ENCODE measurements at places on chromosomes 6 and 20. TPM values are rescaled to one million over a fixed set of nuclear protein-coding genes. Genes with fewer than 3 reads are reported as not detected.

DNA sequence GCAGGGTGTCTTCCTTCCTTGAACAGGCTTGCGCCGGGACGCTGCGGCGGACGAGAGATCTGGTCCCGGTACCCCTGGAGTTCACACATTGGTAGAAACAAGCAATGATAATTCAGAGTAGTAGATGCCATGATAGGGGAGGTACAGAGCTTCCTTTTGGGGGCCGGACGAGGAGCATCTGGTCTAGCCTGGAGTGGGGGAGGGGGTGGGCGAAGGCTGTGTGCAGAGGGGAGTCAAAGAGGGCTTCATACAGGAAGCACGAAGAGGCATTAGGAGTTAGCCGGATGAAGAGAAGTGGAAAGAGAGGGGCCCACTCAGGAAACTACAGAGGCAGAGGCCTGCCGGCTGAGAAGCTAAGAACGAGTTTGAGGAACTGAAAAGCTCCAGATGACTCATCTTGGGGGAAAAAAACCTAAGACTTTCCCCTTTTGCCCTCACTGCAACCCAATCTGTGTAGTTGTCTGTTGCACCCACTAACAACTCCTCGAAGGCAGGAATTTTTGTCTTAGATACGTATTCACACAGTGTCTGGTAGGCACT, 611 bp downstream of the CNPY3 start:
- peak; percentile 39 for DNase-seq

DNA sequence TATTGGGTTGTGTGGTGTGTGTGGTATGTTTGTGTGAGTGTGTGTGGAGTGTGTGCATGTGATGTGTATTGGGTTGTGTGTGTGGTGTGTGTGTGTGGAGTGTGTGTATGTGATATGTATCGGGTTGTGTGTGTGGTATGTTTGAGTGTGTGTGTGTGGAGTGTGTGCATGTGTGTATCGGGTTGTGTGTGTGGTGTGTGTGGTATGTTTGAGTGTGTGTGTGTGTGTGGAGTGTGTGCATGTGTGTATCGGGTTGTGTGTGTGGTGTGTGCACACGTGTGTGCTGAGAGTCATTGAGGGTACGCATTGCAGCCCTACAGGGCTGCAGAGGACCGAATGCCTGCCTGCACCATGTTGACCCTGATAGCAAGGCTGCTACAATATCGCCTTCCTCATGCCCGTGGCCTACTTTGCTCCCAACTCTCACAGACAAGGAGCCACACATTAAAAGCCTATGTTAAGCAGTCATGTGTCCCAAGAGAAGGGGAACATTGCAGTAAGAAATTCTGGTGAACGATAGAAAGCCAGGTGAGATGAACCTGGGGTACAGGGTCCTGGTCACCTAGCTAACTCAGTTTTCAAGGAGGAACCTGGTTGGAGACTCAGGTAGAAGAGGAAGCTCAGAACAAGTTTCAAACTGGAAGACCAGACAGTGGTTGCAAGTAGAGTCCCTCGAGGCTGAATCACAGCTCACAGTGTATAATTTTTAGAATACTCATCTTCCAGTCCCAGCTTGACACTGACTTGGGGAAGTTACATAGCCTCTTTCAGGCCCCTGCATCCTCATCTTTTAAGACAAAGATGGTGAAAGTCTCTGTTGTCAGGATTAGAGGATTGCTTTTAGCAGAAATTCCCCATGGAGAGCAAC, 45.7 kb upstream of the TMEM170B start:
- DNase-seq = no peak

DNA sequence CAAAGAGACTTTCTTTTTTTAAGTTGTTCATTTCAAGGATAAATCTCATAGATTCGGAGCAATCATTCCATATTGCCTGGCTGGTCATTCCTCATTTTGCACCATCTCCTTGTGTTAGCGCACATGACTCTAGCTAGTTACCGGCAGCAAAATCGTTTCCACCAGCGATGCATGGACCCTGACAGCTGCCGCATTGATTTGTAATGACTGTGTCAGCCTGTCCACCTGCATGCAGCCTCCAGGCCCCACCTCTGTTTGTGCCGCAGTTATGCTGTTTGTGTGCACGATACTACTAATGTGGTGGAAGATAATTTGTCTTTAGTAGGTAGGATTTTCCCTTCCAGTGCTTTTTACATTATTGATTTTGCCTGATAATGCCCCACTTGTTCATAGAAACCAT, 164.0 kb downstream of the TBC1D7 start:
- no peak for DNase-seq

ELOVL4 gene
- 0.53 TPM for total RNA-seq

DNA sequence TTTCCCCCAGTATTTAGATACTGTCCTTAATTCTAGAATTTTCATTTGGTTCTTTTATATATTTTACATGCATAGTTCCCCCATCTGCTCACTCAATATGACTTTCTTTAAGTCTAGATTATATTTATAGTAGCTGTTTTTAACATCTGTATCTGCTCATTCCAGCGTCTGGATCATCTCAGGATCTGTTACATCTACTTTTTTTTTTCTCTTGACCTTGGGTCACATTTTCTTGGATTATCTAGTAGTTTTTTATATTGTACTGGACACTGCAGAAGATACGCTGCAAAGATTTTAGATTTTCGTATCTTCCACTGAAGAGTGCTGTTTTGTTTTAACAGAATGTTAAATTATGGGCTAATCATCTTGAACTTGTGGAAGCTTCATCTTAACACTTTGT, 20.7 kb downstream of the RAB22A start:
- DNase-seq = no peak

ZNF334 gene
- 0.50 TPM for total RNA-seq

DNA sequence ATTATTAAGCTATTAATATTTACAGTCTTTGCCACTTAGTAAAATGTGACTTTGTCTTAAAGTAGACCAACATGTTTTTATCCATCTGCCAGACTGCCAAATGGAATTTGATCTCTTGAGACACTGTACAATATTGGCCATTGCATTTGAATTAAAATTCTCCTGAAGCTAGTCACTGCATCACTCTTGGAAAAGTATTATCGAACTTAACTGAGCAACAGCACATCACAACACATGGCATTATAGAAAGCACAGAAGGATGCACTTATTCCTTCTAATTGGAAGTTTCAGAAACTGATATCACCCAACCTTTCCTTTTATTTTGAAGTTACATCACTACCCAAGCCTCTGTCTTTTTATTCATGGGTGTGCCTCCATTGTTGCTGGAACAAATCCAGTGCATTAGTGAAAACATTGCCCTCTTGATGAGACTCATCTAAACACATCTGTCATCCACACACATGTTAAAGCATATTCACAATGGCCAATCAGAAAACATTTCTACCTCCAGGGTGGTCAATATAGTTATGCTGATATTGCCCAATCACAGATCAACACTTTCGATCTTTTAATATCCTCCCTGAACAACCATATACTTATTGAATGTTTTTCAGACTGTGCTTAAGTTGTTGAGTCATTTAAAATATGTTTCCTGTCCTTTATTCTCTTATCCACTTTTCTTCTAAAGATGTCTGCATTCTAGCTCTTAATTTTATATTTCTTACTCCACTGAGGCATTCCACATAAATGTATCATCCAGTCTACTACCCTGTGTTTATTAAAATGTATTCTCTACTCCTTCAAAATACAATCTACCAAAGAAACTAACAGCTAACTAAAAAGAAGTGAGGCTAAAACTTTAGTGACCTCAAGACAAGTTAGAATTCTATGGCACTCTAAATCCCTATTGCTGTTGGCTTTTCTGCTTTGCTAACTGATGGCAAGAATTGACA, 535.0 kb downstream of the RFPL4B start:
- no peak for DNase-seq

All from naive thymus-derived CD4-positive, alpha-beta T cell (primary cell).